Pancreas (tissue), 10 donors: ENCODE measurements at places on chromosomes 2 and 18.

DNA sequence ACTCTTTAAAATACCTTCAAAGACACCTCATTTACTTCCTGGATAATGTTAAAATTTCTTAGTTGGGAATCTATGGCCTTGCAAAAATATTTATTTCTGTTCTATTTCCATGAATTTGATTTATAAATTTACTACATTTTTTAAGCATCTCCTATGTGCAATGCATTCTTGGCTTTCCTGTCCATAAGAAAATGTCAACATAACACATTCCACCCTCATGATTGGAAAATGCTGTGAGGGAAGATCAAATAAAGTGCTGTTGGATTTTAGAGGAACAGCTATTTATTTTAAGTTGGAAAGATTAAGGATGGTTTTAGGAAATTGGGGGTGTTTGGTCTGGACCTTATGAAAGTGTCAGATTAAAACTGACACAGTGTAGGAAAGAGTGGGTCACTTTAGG is 45.4 kb upstream of the MC4R start:
- DNase-seq, result no peak

DNA sequence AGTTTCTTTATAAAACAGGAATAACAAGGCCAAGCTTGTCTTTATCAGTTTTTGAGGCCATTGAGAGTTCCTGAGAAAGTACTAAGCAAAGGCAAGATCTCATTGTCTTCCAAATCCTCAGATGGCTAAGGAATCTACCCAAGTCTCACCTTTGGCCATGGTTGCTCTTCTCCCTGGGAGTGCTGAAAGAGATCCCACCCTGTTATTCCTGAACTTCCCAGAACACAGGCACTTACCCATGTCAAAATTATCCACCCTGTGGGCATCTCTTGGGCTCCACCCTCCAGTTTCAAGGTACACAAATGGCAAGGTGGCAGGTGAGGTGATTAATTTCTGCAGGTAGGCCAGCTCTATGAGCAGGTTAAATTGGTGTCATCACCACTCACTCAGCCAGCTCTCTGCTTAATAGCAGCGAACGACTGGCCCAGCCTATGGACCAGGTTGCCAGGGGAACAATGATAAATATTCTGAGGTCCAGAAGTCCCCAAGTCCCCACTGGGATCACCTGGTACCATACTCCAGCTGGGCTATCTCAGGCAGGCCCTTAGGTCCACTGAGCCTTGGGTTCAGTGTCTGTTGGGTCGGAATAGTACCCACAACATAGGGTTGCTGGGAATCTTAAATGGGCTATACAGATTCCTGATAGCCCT is 2.3 kb upstream of the SPRED2 start:
- DNase-seq, result no peak

- peak; percentile 22 for DNase-seq
Observed at GRCh38 chr2:213451542-213452239, 167.4 kb downstream of the SPAG16 start.

GRCh38 chr18:57080479-57080878 is 66.4 kb upstream of the BOD1L2 start:
- DNase-seq, result no peak
